ENCODE measurements at places on chromosomes 13 and 19.
A peak's percentile ranks its signal among the peaks of the same experiment; 100 is the strongest.

DNA sequence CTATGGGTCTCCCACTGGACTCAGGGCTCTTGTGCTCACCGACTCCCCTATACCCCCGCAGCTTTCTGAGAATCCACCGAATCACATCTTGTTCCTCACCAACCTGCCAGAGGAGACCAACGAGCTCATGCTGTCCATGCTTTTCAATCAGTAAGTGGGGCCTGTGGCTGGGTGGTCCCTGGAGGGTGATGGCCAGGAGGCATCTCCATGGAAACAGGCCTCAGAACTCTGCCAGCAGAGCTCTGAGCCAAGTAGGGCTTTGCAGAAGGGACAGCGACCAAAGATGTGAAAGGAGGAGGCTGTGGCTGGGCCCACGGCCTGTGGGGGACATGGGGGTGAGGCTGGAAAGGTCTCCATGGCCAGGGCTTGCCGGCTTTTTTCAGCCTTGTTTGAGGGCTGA lies 11.8 kb upstream of the MIA start:
- no peak for DNase-seq

GRCh38 chr13:98486412-98486811 lies 90.5 kb downstream of the STK24 start:
- DNase-seq: no peak

- no peak for DNase-seq
Observed at GRCh38 chr19:38679839-38680238, 32.4 kb downstream of the ACTN4 start.

DNA sequence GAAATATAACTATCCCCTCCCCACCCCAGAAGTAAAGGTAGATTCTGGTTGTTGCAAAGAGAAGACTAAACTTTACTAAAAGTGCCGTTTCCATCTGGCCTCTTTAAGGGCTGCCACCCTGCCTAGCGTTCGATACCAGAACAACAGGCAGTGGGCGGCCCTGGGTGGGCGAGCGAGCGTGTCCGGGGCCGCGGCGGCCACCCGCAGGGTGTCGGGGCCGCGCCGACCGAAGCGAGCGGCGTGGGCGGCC lies 2.6 kb downstream of the FGF9 start:
- no peak for DNase-seq

GRCh38 chr13:26872525-26873385 lies 112.2 kb upstream of the GPR12 start:
- DNase-seq: peak; percentile 31

DNA sequence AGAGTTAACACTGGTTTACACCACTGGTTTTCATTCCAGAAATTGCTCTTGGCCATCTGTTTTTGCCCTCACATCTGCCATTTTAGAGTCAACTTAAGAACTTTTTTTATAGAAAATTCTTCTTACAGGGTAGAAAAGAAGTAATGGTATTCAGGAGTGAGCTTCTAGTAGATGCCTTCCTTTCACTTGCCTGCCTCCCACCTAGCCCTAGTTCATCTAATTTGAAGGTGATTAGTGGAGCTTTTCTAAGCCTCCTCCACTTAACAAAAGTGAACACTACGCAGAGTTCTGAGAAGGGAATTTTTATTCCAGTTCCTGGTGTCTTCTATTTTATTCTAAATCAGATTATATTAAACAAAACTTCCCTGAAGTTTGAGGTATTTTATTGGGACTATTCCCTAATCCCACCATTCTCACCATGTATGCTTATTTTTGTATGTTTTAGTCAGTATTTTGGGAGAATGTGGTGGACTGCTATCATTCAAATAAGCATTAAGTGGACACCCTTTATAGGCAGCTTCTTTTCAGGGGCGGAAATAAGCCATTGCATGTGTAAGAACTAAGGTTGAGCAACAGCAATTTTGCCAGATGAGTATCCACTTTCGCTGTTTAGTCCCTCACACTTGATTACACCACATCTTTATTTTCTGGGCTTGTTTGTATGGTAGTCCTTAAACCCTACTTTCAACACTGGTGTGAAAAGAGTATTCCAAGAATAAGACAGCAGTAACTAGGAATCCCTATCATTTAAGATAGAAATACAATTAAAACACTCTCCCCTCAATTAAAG lies 156.9 kb downstream of the ENOX1 start:
- DNase-seq: no peak

GRCh38 chr19:11674067-11674492 lies 64.7 kb downstream of the ZNF823 start:
- DNase-seq: no peak

- no peak for DNase-seq
Observed at GRCh38 chr19:18464646-18465045, 26.7 kb upstream of the ISYNA1 start.

Data from stimulated activated CD4-positive, alpha-beta T cell treated with anti-CD3 and anti-CD28 coated beads, Interleukin-12 subunit alpha, Interleukin-12 subunit beta, amount 100 ng/mL, for 48 hours (primary cell).